ENCODE measurements at places on chromosomes 11 and 22.

DNA sequence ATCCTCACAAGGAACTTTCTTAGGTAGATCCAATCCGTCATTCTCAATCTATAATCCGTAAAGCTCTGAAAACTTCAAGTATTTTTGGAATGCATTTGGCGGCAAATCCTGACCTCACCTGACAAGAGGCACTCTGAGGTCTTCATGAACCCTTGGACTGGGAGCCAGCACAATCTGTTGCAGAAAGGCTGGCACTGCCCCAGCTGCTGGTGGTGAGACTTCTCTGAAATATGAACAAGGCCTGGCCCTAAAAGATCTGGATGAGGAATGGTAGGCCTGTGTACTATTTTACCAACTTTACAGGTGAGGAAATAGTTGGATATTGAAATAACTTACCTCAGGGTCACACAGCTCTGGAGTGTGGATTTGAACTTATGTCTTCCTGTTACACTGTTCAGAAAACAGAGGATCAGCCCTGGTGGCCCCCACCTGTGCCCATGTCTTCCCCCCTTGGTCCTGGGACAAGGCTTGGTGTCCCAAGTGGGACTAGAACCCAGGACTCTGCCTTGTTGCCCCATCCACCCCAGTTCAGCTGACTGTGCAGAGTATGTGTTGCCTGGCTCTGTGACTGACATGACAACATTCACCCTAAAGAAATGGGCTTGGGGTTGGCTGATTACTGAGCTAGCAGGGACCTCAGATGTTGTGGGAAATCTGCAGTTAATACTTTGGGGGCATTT lies 471.4 kb downstream of the MN1 start:
- no peak for DNase-seq

DNA sequence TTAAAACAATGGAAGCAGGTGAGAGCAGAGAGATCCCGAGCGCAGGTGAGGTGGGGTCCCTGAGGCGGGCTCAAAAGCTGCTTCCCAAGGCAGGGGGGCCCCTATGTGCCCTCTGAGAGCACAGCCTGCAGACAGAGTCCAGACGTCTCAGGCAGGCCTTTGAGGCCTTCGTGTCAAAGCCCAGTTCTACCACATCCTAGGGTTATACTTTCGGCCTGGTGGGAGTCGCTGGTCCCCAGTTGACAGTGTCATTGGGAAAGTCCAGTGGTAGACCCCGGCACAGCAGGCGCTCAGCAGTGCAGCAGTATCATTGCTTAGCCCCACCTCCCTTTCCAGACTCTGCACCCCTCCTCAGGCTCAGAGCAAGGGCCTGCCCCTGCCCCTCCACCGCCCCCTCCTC lies 9.1 kb downstream of the LINC01488 start:
- DNase-seq: no peak

GRCh38 chr11:40149721-40150120 lies 1309.7 kb downstream of the LRRC4C start:
- DNase-seq: no peak

- DNase-seq: no peak
Measured at GRCh38 chr22:47918276-47918921, 1155.9 kb downstream of the TBC1D22A start.

- no peak for DNase-seq
Measured at GRCh38 chr11:66314561-66315497, 2.0 kb downstream of the CD248 start.

DNA sequence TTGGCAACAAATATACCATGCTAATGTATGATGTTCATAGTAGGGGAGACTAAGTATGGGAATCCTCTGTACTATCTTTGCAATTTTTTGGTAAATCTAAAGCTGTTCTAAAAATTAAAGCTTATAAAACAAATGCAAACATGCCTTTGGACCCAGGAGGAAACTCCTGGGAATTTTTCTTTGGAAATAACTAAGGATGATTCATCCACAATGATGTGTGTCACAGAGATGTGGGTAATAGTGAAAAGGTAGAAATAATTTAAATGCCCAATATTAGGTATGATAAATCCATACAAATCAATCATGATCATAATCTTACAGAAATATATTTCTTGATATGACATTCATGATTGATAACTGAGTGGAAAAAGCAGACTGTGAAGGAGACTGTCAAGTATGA lies 135.8 kb downstream of the TRIM44 start:
- DNase-seq: no peak

- DNase-seq: no peak
Measured at GRCh38 chr11:128222245-128222884, 365.0 kb downstream of the ETS1 start.

DNA sequence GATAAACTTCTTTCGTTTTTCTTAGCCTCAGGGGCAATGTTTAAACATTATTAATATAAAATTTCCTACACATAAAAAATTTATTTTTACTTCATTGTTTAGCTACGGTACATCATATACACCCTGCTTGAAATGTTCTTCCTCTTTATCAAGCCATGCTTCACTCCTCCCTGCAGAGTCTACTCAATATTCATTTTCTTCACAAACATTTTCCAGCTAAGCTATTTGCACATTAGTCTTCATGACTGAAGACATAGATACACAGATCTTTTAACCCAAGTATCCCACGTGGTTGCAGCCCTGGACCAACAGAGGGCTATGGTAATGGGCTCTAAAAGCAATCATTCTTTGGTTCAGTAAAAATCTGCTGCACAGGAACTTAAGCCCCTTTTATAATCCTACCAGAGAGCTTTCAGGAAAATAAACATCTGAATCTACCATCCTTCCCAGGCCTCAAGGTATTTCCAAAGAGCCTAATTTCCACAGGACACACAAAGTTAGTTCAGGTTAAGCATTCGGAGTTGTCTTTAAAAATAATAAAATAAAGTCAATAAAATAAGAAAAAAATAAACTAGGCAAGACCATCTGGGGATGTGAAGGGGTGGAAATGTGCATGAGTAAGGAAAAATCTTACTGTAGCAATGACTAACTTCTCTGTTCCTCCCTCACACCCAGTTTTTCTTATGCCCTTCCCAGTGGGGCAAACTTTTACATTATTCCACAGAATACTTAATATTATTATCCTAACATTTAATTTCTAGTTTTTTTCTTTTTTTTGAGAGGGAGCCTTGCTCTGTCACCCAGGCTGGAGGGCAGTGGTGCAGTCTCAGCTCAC lies 21.6 kb upstream of the OR6X1 start:
- DNase-seq: no peak

- no peak for DNase-seq
Measured at GRCh38 chr11:127110542-127110941, 110.0 kb upstream of the KIRREL3 start.

DNA sequence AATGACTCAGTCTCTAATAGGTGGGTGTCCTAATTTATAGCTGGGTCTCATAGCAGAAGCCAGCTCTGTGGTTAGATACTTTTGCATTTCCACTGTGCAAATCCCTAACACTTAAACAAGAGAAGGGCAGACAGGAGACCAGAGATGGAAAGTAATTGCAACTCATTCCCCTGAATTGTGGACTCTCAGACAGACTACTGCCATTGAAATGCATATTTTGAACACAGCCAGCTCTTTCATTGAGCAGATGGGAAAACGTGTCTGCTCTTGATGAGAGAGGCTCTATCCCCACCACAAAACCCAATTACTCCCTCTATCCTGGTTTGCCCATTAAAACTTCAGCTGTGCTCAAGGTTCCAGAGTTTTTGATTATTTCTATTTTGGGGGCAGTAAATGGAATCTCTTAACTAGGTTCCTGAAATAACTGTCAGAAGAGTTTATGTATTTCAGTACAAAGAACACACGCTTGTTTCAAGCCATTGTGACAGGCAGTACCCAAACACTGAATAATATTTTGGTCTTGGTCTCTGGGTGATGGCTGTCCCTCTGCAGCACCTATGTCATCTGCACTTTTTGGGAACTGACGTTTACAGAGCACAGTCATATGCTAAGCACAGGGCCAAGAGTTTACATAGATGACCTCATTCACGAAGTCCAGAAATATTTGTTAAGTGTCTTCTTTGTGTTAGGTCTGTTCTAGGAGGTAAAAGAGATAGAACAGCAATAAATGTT lies 41.7 kb downstream of the FAM227A start:
- DNase-seq: peak; percentile 40

DNA sequence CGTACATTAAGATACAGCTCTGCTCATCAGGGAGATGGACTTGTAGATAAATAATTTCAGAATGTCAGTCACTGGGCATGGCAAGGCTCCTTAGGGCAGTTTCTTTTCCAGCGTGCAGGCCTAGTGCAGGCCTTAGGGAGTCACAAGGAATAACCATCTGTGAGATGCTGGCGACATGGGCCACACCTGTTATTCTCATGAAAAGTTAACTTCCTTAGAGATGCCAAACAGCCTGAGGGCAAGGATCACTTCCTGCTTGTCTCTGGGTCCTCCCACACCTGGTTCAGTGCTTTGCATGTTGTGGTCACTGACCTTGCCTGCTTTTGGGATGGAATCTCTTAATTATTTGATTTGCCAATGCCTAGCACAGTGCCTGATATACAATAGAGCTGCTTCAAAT lies 70.6 kb downstream of the ST3GAL4 start:
- DNase-seq: no peak

GRCh38 chr11:47705721-47706120 lies 9.4 kb downstream of the AGBL2 start:
- no peak for DNase-seq

- DNase-seq: no peak
Measured at GRCh38 chr11:17601676-17602075, 54.6 kb downstream of the OTOG start.

DNA sequence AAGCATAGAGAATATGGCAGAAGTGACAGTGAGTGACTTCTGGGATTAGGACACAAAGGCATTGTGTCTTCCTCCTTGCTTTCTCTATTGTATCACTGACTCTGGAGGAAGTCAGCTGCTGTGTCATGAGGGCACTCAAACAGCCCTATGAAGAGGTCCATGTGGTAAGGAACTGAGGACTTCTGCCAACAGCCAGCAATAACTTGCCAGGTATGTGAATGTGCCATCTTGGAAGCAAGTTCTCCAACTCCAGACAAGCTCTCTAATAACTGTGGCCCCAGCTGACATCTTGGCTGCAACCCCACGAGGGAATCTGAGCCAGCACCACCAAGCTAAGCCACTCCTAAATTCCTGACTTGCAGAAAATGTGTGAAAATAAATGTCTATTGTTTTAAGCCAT lies 83.6 kb upstream of the ZBED5 start:
- no peak for DNase-seq

GRCh38 chr22:47297261-47298016 lies 535.0 kb downstream of the TBC1D22A start:
- DNase-seq: no peak

DNA sequence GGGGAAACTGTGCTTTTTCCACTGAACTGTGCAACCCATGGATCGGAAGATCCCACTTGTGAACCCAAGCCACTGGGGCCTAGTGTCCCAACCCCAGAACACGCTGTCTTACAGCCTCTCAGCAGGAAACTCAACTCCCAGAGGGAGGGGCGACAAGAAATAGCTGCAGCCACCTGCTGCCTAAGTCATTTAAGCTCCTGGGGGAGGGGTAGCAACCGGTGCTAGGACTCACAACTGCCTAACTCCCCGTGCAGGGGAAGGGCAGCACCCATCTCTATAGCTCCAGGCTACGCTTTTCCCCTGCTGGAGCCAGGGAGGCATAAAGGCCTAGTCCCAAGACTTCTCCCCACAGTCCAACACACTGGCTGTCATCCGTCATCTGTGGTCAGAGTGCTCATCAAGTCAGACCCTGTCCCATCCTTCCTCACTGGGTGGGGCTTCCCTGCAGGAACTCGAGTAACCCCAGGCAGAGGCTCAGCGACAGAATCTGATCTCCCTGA lies 363.0 kb downstream of the LUZP2 start:
- no peak for DNase-seq

GRCh38 chr11:62604460-62605120 lies 2.9 kb upstream of the MTA2 start:
- DNase-seq: no peak

GRCh38 chr11:2468363-2469235 lies 23.8 kb downstream of the KCNQ1 start:
- DNase-seq: no peak

GRCh38 chr11:79949574-79949973 lies 508.7 kb upstream of the TENM4 start:
- DNase-seq: no peak

DNA sequence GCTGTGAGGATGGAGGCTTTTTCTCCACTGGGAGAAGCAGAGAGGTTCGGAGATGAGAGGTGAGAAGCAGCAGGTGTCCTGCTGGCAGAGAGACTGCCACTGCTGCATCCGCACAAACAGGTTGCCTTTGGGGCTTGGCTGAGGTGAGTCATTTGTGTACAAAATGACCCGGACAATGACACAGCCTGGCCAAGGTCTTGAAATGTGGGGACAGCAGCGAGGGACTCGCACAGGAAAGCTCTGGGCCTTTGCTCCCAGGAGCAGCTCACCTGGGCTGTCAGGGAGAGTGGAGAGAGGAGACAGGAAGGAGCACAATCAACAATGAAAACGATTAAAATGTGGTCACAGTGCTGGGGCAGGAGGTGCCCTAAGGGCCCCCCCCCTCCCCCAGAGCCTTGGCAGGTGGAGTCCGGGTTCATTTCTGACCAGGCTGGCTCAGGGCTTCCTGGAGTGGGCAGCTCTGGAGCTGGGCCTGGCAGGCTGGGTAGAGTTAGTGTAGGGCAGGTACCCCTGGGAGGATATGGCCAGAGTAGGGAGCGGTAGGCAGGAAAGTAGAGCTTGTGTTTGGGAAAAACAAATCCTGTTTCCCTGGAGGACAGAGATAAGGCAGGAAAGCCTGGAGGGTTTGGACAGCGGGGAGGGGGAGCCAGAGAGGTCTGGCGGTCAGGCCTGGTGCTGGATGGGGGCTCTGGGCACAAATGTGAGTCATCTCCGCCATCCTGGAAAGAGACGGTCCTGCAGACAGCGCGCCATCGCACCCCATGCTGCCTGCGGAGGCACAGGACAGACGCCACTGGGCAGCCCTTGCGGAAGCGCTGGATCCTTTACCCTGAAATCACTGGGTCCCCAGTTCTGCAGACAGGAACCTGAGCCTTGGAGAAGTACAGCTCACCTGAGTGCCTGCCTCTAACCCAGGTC lies 37.8 kb upstream of the CELSR1 start:
- no peak for DNase-seq

- DNase-seq: no peak
Measured at GRCh38 chr11:86749821-86750401, 50.4 kb upstream of the PRSS23 start.

GRCh38 chr22:49278340-49278739 lies 549.3 kb downstream of the BRD1 start:
- DNase-seq: no peak

DNA sequence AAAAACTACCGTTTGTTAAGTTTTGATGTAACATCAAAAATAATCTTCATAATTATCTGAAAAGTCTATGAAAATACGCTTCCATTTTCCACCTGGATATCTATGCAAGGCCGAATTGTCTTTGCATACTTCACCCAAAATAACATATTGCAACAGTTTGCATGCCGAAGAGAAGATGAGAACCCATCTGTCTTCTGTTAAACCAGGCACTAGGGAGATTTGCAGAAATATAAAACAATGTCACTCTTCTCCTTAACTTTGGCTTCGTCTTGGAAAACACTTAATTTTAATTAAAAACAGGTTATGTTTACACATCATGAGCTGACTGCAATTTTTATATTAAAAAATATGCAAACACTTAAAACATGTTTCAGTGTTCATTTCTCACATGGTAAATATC lies 1325.8 kb downstream of the TBC1D22A start:
- no peak for DNase-seq
